ENCODE measurements at places on chromosomes 3 and 15. TPM values are rescaled to one million over a fixed set of nuclear protein-coding genes. Genes with fewer than 3 reads are reported as not detected.
A peak's percentile ranks its signal among the peaks of the same experiment; 100 is the strongest.

DNA sequence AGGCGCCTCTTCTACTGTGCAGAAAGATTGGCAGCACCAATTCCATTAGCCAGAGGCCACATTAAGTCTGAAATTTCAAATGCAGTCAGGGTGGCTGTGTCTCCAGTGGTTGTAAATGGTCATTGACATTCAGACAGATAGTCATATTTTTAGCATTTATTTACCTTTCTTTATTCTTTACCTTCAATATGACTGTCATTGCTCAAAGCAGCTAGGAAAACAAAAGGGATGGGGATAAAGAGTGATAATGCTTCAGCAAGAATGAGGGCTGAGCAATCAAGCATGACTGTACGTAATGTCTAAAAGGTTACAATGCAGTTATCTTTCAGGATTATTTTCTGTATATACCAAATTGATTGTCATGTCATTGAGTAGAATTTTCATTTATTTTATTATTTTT lies 360.4 kb downstream of the EFHB start:
- DNase-seq = no peak

GRCh38 chr3:15268033-15268631 lies 62.1 kb downstream of the CAPN7 start:
- DNase-seq = peak; percentile 86

- no peak for DNase-seq
Observed at GRCh38 chr3:138349926-138350665, 1.7 kb downstream of the MRAS start.

GRCh38 chr3:4843619-4844018 lies 135.6 kb upstream of the BHLHE40 start:
- DNase-seq = no peak

- DNase-seq = no peak
Observed at GRCh38 chr3:177444696-177445095, 247.4 kb upstream of the TBL1XR1 start.

- DNase-seq = no peak
Observed at GRCh38 chr3:13148126-13148525, 74.9 kb upstream of the IQSEC1 start.

GRCh38 chr15:93932164-93932776 lies 299.1 kb upstream of the MCTP2 start:
- DNase-seq = no peak

CAMP gene
- total RNA-seq = not detected

GPR62 gene
- total RNA-seq = 0.18 TPM

ICE2 gene
- 83.6 TPM for total RNA-seq

SLC22A13 gene
- 1.4 TPM for total RNA-seq

All from cerebellum (tissue), 4 donors.